CD4-positive, alpha-beta T cell (primary cell): ENCODE measurements at places on chromosomes 13 and 19. TPM values are rescaled to one million over a fixed set of nuclear protein-coding genes. Genes with fewer than 3 reads are reported as not detected.

DNA sequence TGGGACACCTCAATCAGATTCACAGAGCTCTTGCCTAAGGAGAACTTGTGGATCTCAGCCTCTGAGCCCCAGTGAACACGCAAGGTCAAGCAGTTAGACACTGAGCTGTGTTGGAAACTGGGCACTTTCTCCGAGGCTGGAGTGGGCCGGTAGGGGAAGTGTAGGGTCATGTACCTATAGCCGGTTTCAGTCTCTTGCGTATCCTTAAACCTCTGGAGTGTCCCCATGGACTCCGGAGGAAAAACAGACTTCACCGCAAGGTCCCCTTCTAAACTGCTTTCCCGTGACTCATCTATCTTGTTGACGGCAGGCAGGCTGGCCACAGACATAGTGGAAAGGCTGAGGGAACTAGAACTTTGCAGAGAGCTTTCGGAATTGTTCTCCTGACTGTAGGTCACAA lies 11.3 kb downstream of the IQCN start:
- DNase-seq, result no peak

DNA sequence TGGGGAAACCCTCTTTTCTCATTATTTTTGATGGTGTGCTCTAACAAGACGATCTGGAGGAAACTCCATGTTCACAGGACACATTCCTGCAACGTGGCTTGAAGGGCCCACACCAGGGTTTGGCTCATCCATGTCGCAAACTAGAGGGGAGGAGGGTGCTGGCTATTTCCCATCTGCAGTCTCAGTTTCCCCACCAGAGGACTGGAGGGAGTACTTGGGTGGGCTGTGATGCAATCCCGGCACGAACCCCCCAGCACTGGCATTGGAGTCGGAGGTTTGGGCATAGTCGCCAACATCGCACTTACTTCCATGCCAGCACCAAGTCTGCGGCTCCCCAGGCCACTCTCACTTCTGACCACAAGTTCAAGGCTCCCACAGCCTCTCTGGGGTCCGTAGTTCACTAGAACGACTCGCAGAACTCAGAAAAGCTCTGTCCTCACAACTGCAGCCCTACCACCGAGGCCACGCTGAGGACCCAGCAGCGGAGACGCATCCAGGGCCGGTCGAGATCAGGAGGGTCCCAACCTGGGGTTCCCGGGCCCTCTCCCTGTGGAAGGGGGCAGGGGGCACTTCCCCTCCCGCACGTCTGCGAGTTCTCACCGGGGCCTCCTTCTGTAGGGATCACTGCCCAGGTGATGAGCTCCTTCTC lies 165.6 kb upstream of the SOX1 start:
- no peak for DNase-seq

DNA sequence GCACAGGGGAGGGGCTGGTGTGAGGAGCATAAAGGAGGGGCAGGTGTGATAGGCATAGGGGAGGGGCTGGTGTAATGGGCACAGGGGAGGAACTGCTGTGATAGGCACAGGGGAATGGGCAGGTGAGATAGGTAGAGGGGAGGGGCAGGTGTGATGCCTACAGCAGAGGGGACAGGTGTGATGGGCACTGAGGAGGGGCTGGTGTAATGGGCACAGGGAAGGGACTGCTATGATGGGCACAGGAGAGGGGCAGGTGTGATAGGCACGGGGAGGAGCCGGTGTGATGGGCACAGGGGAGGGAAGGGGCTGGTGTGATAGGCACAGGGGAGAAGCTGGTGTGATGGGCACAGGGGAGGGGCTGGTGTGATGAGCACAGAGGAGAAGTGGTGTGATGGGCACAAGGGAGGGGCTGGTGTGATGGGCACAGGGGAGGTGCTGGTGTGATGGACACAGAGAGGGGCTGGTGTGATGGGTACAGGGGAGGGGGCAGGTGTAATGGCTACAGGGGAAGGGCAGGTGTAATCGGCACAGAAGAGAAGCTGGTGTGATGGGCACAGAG lies 39.5 kb upstream of the POP4 start:
- DNase-seq, result no peak

- DNase-seq, result no peak
Observed at GRCh38 chr19:22422211-22422610, at the start of gene ZNF98. ZNF98 (minus strand) TSS chr19:22422346; CDS start chr19:22422224, 122 bp downstream.

DNA sequence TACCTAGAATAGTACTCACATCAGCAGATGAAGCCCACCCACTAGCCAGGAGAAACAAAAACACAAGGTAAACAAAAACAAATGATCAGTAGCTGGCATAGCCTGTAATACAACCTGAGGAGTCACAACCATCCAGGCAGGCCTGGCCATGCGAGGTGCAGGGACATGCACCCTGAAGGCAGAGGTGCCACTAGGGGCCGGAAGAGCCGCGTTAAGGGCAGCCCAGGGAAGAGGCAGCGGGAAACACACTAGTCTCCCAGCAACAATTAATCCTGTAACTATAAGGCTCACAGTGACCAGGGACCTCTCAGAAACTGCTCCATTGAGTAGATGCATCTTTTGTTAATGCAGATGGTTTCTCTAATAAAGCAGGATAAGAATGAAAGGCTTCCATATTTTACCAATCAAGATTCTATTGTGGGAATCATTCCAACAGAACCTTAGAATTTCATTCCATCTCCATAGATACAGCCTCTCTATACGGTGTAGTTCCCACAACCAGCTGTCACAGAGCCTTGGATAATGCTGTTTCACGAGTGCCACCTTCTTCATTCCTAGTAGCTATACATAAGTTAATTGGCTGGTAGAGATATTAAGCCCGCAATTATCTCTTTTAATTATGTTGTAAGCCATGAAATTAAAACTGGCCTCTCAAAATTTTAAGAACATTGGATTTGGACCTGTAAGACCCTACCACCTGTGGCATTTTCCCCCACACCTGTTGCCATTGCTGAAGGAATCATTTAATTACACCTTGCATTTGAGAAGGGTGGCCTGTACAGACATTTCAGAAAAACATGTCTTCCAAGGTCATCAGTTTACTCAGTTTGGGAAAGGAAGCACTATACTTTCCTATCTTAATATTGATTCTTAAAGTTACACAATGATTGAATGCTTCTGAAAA lies 28.7 kb downstream of the ANKRD10 start:
- DNase-seq, result no peak

- no peak for DNase-seq
Observed at GRCh38 chr13:110319774-110320509, 12.9 kb downstream of the COL4A2 start.

The LIPE gene
- 8.2 TPM for total RNA-seq

The SOX1 gene
- not detected for total RNA-seq

The TNNI3 gene
- not detected for total RNA-seq
